ENCODE measurements at places on chromosomes 6 and 20.

- H3K27ac ChIP-seq: no peak overlapping the region
- no peak overlapping the region for H3K4me3 ChIP-seq
- DNase-seq: no peak
These were observed 85.4 kb downstream of the SLX4IP start for GRCh38 chr20:10520528-10520927.

GRCh38 chr6:54244430-54244829, 63.8 kb upstream of the TINAG start:
- no peak overlapping the region for H3K4me3 ChIP-seq
- no peaks in the 10 kb centered on the region for H3K4me1 ChIP-seq
- no peaks in the 10 kb centered on the region for H3K36me3 ChIP-seq
- H3K27ac ChIP-seq: no peak overlapping the region
- H3K27me3 ChIP-seq: no peaks in the 10 kb centered on the region

- H3K36me3 ChIP-seq: no peaks in the 10 kb centered on the region
- DNase-seq: no peak
- H3K4me1 ChIP-seq: no peaks in the 10 kb centered on the region
- peak overlapping the region; percentile 14 for H3K27ac ChIP-seq
These were observed 115.5 kb downstream of the SOD2 start for GRCh38 chr6:159577564-159577963.

- no peak for DNase-seq
- peaks cover 14% of the 10 kb centered on the region for H3K36me3 ChIP-seq
- H3K27ac ChIP-seq: peak overlapping the region; percentile 68
These were observed 3.2 kb upstream of the DYNLRB1 start for GRCh38 chr20:34512955-34513419.

GRCh38 chr6:52946306-52946705, 36.8 kb upstream of the GSTA3 start:
- no peaks in the 10 kb centered on the region for H3K27me3 ChIP-seq
- no peak for DNase-seq
- H3K27ac ChIP-seq: no peak overlapping the region
- no peak overlapping the region for H3K4me3 ChIP-seq
- no peaks in the 10 kb centered on the region for H3K36me3 ChIP-seq

DNA sequence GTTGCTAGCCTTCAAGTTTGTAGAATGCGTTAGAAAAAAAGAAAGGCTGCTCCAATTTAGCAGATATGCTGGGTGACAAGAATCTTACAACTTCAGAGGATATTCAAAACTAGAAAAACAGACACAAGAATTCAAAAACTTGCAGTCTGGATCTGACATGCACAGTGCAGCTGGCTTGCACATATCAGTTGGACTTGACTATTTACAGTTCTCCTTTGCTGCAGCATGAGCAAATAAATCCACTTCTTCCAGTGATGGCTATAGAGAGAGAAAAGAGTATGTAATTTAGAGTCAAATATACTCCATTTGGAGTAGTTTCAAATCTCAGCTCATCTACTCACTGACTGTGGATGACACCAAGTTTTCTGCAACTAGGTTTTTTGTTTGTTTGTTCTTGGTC, 247.0 kb downstream of the RIMS1 start:
- no peaks in the 10 kb centered on the region for H3K36me3 ChIP-seq
- no peaks in the 10 kb centered on the region for H3K27me3 ChIP-seq
- H3K4me1 ChIP-seq: no peaks in the 10 kb centered on the region
- H3K4me3 ChIP-seq: no peak overlapping the region
- no peak for DNase-seq

- no peaks in the 10 kb centered on the region for H3K27me3 ChIP-seq
- H3K4me3 ChIP-seq: peak within 1 kb of the TSS; percentile 82
- peaks cover 16% of the 10 kb centered on the region for H3K36me3 ChIP-seq
- peak within 1 kb of the TSS; percentile 85 for H3K27ac ChIP-seq
- peak; percentile 91 for DNase-seq
- H3K4me1 ChIP-seq: peaks cover 22% of the 10 kb centered on the region
These were observed at the start of gene AAR2 for GRCh38 chr20:36235892-36236785. Gene AAR2 (plus strand): TSS chr20:36236478. CDS start chr20:36239869, 3,391 bp downstream.

DNA sequence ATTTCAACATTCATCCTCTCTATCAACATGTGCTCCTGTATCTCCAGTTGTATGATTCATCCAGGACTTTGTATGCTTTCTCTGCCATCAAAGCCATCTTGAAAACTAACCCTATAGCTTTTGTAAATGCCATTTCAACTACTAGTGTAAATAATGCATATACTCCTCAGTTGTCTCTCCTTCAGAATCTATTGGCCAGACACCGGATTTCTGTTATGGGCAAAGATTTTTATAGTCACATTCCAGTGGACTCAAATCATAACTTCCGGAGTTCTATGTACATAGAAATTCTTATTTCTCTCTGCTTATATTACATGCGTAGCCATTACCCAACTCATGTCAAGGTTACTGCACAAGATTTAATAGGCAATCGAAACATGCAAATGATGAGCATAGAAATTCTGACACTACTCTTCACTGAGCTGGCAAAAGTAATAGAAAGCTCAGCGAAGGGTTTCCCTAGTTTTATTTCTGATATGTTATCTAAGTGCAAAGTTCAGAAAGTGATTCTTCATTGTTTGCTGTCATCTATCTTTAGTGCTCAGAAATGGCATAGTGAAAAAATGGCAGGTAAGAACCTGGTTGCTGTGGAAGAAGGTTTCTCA, 54.8 kb downstream of the PGM3 start:
- H3K4me3 ChIP-seq: no peak overlapping the region
- no peaks in the 10 kb centered on the region for H3K4me1 ChIP-seq
- H3K36me3 ChIP-seq: peaks cover 73% of the 10 kb centered on the region
- DNase-seq: no peak

- peak; percentile 100 for DNase-seq
- peaks cover 14% of the 10 kb centered on the region for H3K36me3 ChIP-seq
- peak overlapping the region; percentile 99 for H3K4me3 ChIP-seq
- peak overlapping the region; percentile 100 for H3K27ac ChIP-seq
These were observed 1.9 kb upstream of the C6orf62 start for GRCh38 chr6:24720604-24721460.

GRCh38 chr6:52994839-52995088, 320 bp downstream of the GSTA4 start:
- peaks cover 24% of the 10 kb centered on the region for H3K4me1 ChIP-seq
- peak overlapping the region; percentile 66 for H3K4me3 ChIP-seq
- peak overlapping the region; percentile 88 for H3K27ac ChIP-seq

- no peak overlapping the region for H3K27ac ChIP-seq
- H3K4me1 ChIP-seq: peaks cover 12% of the 10 kb centered on the region
- no peak for DNase-seq
- no peaks in the 10 kb centered on the region for H3K27me3 ChIP-seq
- no peaks in the 10 kb centered on the region for H3K36me3 ChIP-seq
These were observed 42.8 kb upstream of the LOC128125822 start for GRCh38 chr6:63529498-63529897.

DNA sequence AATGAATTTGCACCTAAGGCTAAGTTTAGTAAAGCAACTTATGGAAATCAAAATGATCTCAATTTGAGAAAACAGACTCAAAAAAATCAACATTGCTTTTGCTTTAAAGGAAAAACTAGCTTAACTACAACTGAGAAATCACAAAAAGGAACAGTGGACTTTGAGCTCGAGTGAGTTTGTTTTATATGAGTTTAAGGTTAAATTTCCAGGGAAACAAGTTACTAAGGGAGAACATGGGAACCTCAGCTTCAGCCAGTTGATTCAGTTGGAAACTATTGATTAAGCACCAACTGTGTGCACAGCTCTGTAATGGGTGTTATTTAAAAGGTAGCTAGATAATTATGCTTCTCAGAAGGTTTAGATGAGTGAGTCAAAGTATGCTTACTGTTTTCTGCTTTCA, 85.7 kb downstream of the TBC1D7 start:
- no peaks in the 10 kb centered on the region for H3K4me1 ChIP-seq
- no peak overlapping the region for H3K4me3 ChIP-seq
- DNase-seq: no peak

- no peak overlapping the region for H3K27ac ChIP-seq
- no peak for DNase-seq
- H3K27me3 ChIP-seq: no peaks in the 10 kb centered on the region
- H3K36me3 ChIP-seq: no peaks in the 10 kb centered on the region
- no peaks in the 10 kb centered on the region for H3K4me1 ChIP-seq
These were observed 26.7 kb upstream of the TRDN start for GRCh38 chr6:123663436-123663835.

- no peaks in the 10 kb centered on the region for H3K27me3 ChIP-seq
- DNase-seq: peak; percentile 65
- H3K4me3 ChIP-seq: no peak overlapping the region
These were observed 143.9 kb downstream of the BCAS1 start for GRCh38 chr20:53926428-53927028.

- no peaks in the 10 kb centered on the region for H3K27me3 ChIP-seq
- no peak overlapping the region for H3K27ac ChIP-seq
- H3K4me3 ChIP-seq: no peak overlapping the region
- peaks cover 9% of the 10 kb centered on the region for H3K4me1 ChIP-seq
- no peaks in the 10 kb centered on the region for H3K36me3 ChIP-seq
These were observed 161.7 kb upstream of the LAMP5 start for GRCh38 chr20:9352739-9353138.

DNA sequence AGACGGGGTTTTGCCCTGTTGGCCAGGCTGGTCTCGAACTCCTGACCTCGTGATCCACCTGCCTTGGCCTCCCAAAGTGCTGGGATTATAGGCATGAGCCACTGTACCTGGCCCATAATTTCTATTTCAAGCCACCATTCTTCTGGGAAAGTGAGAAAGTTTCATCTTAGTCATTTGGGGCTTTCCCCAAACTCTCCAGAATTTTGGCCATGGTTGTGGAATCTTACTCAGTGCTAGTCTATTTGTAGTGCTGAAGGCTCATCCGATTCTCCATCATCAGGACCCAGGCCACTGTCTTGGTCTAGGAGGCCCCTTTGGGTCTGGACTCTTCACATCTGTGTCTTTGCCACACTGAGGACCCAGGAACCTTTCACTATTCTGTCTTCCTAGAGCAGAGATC, 164.9 kb downstream of the EYA2 start:
- no peak overlapping the region for H3K27ac ChIP-seq
- no peaks in the 10 kb centered on the region for H3K36me3 ChIP-seq
- H3K4me3 ChIP-seq: no peak overlapping the region
- DNase-seq: no peak

- H3K4me1 ChIP-seq: peaks cover 22% of the 10 kb centered on the region
- no peaks in the 10 kb centered on the region for H3K36me3 ChIP-seq
- H3K4me3 ChIP-seq: no peak overlapping the region
- DNase-seq: peak; percentile 59
- no peak overlapping the region for H3K27ac ChIP-seq
These were observed 20.4 kb downstream of the RAB44 start for GRCh38 chr6:36717871-36718540.

DNA sequence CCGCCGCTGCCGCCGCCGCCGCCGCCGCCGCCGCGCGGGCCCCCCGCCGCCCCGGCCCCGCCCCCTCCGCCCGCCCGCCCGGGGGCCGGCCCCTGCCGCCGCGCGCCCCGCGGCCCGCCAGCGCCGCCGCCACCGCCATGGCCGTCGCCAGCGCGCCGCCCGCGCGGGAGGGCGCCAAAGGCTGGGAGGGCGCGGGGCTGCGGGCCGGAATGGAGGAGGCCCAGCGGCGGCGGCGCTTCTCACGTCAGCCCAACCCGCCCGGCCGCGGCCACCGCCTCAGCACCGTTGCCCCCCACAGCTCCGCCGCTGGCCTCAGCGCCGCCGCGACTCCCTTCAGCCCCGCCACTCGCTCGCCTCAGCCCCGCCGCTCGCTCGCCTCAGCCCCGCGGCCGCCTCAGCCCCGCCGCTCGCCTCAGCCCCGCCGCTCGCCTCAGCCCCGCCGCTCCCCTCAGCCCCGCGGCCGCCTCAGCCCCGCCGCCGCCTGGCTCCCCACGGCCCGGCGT, 258 bp downstream of the PHF10 start:
- H3K36me3 ChIP-seq: no peaks in the 10 kb centered on the region
- no peak for DNase-seq
- H3K4me1 ChIP-seq: peaks cover 28% of the 10 kb centered on the region

GRCh38 chr6:144364782-144365181, 79.6 kb downstream of the UTRN start:
- no peak overlapping the region for H3K4me3 ChIP-seq
- DNase-seq: no peak
- H3K4me1 ChIP-seq: peaks cover 27% of the 10 kb centered on the region
- H3K36me3 ChIP-seq: no peaks in the 10 kb centered on the region

- no peak overlapping the region for H3K4me3 ChIP-seq
- H3K27ac ChIP-seq: no peak overlapping the region
- H3K27me3 ChIP-seq: no peaks in the 10 kb centered on the region
These were observed 24.7 kb downstream of the C20orf203 start for GRCh38 chr20:32648761-32649650.

- DNase-seq: no peak
- H3K4me1 ChIP-seq: no peaks in the 10 kb centered on the region
- H3K27ac ChIP-seq: no peak overlapping the region
- H3K36me3 ChIP-seq: peaks cover 20% of the 10 kb centered on the region
- no peak overlapping the region for H3K4me3 ChIP-seq
These were observed 48.4 kb upstream of the SLC35D3 start for GRCh38 chr6:136873748-136874147.

DNA sequence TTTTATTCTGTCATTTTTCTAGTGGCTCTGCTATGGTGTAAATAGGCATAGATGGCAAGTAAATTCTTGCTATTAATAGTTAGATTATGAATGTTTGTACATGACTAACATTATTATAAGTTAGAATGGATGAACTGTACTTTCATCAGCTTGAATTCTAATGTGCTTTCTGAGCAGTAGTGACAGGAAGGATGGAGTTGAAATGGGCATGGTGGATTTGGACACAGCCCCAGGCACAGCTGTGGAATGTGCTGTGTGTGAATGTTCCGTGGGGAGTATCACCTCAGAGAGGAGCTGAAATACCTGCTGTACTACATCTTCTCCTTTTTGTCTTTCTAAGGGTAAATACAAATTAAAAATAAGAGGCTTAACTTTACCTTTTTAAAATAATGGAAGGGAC, 66.8 kb downstream of the FBXO5 start:
- no peaks in the 10 kb centered on the region for H3K27me3 ChIP-seq
- H3K4me3 ChIP-seq: no peak overlapping the region

GRCh38 chr6:163962627-163963117, 548.2 kb downstream of the QKI start:
- no peaks in the 10 kb centered on the region for H3K27me3 ChIP-seq
- H3K27ac ChIP-seq: no peak overlapping the region
- no peak overlapping the region for H3K4me3 ChIP-seq
- no peaks in the 10 kb centered on the region for H3K4me1 ChIP-seq

GRCh38 chr6:39530201-39530759, 194.9 kb downstream of the KIF6 start:
- no peak for DNase-seq
- H3K27me3 ChIP-seq: no peaks in the 10 kb centered on the region
- no peaks in the 10 kb centered on the region for H3K36me3 ChIP-seq
- H3K4me3 ChIP-seq: no peak overlapping the region

DNA sequence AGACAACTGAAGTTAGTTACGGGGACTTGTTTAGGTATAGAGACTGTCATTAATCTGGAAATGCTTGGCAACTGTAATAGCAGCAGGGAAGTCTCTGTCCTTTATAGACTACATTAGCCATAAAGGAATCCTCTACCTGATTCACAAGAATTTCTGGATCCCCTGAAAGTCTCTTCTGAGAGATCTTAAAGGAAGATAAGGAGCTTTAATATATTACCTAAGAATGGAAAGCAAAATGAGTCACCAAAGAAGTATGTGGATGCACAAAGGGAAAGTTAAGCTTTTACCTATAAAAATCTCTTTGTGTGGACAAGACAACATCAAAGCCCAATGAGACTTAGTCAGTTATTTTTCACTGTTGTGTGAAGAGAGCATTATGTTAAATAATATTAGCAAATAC, 92.2 kb upstream of the RSPO3 start:
- no peak overlapping the region for H3K4me3 ChIP-seq
- no peaks in the 10 kb centered on the region for H3K27me3 ChIP-seq
- no peaks in the 10 kb centered on the region for H3K36me3 ChIP-seq
- DNase-seq: no peak

- DNase-seq: no peak
- no peaks in the 10 kb centered on the region for H3K27me3 ChIP-seq
- H3K36me3 ChIP-seq: no peaks in the 10 kb centered on the region
- peaks cover 18% of the 10 kb centered on the region for H3K4me1 ChIP-seq
These were observed 77.8 kb upstream of the FRMD1 start for GRCh38 chr6:168156742-168157265.
